Activated CD4-positive, alpha-beta T cell treated with anti-CD3 and anti-CD28 coated beads, Interleukin-2, Interleukin-6, amounts not matched to agents 100 ng/mL and 50 ng/mL, durations not matched to agents 16 hours and 8 hours (primary cell): ENCODE measurements at places on chromosomes 2 and 18.

DNA sequence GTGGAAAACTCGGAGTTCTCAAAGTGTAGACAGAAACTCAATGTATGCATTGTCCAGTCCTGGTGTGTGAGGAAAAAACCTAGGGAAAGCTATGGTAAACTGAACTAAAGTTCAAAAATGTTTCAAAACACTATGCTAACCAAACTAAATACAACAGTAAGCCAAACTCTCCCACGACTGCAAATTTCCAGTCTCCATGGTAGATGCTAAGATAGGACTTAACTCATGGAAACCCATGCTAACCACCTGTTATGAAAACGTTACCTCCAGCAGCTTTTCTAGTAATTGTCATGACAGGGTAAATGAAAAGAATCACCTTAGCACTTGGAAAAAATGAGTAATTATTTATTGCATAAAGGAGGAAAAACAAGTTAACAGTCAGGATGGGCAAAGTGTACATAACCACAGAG, 135.7 kb upstream of the EPC2 start:
- DNase-seq = no peak

- no peak for DNase-seq
Observed at GRCh38 chr2:216911008-216911407, 51.1 kb upstream of the TNP1 start.

- DNase-seq = no peak
Observed at GRCh38 chr18:36650906-36651305, 177.9 kb downstream of the TPGS2 start.

DNA sequence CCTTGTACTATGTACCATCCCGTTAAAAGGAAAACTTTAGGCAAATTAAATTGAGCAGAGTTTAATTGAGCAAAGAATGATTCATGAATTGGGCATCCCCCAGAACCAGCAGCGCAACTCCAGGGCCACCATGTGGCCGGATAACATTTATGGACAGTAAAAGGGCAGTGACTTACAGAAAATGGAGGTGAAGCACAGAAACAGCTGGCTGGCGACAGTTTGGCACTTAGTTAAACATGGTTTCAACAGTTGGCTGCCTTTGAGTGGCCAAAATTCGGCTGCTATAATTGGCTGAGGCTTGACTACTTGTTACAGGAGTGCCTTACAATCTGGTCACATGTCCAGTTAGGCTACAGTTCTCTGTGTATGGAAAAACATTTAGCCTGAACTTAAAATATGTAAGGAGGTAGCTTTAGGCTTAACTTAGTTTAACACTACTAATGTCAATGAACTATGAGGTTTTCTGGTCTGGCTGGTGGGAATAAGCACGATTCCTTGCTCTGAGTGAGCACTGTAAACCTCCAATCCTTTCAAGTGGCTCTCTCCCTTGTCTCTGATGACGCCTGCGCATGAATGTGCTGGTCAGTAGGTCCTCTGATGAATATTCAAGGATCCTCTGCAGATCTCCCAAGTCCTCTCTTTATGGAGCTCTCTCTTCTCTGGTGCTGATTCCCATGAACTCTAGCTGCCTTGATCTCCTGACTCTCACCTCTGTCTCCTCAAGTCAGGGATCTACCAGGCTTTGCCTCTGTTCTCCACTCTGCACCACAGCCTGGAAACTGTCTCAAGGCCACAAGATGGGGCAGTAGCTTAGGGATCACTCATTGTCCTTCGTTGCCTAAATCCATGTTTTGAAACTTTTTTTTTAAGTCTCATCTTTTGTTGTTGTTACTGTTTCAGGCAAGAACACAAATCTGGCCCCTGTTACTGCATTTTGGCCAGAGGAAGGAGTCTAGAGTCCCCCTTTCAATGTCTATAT, 24.4 kb upstream of the RAB31 start:
- DNase-seq = no peak

- no peak for DNase-seq
Observed at GRCh38 chr2:25654801-25655200, 18.6 kb downstream of the DTNB start.

- DNase-seq = no peak
Observed at GRCh38 chr2:168060986-168061750, 186.2 kb downstream of the STK39 start.

DNA sequence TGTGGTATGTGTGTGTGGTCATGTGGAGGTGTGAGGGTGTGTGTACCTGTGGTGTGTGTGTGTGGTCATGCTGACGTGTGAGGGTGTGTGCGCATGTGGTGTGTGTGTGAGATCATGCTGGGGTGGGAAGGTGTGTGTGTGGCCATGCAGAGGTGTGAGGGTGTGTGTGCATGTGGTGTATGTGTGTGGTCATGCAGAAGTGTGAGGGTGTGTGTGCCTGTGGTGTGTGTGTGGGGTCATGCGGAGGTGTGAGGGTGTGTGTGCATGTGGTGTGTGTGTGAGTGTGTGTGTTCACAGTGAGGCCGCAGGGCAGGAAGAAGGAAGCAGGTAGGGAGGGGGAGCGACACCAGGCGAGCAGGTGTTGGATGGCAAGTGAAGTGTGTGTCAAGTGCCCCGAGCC, 259.0 kb downstream of the LOXHD1 start:
- DNase-seq = no peak

DNA sequence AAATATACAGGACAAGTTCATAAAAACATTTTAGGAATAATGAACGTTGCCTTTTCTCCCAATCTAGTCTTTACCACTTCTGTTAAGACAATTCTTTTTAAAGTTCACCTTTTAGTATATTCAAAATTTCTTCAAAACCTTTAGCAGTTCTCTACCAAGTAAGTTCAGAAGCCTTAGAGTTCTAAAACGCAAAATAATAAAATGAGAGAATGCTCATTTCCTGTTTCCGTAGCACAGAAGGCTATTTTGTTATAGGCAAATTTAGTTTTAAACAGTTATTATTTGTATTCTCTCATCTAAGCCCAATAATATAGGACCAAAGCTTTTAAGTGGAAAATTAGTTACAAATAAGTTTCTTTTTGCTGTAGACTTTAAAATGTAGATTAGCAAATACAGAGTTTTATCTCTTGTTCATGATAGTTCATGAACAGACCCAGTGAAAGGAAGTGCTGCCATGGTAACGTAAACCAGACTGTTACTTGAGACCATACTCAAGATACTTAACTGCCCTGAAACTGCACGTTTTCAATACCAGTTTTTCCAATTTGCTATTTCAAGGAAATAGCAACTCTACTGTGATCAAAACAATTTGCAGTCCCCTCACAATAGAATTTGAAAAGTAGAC, 173.1 kb upstream of the STON1 start:
- peak; percentile 69 for DNase-seq

DNA sequence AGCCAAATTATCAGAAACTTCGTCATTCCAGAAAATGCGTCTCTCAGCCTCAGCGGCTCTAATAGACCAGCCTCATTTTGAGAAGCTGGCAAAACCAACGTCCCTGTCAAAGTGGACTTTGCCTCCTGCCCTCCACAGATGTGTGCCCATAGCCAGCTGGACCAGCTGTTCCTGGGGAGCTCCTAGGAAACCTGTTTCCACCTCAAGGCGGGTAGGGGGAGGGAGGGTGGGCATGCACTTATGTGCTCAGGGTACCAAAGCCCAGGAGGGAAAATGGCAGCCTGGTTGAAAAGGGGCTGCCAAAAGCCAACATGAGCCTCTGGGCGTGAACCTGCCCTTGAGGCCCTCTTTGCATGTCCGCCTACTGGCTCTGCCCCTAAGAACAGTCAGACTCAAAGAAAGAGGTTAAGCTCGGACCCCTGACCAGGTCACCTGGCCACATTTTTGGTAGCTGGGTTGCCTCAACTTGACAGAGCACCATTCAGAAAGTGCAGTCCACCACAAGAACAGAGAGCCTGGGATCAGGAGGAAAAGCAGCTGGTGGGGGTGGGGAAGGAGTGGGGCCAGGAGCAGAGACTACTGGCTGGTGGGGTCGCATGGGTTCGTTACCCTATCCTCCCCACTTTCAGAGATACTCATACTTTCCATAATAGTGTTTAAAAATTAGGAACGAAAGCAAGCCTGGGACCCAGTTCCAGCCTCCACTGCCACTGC, 3.5 kb downstream of the PER2 start:
- DNase-seq = no peak

DNA sequence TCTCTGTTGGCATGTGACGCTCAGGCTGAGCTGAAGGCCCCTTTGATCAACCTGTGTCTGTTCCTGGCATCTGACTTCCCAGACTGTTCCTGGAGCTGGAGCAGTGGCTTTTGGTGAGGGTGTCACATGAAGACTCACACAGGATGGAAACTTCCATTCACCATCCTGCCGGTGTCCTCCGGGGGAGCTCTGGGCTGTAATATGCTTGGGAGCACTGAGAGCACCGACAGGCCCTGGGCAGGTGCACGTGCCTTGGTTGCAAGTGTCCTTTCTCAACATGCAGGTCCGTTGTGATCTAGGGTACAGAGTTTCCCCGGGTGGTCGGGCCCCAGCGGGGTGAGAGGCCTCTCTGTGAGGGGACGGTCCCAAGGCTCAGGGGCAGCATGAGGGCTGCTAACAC, 24.8 kb upstream of the GBX2 start:
- DNase-seq = no peak

GRCh38 chr2:18422432-18423165, 137.9 kb downstream of the RDH14 start:
- DNase-seq = no peak

DNA sequence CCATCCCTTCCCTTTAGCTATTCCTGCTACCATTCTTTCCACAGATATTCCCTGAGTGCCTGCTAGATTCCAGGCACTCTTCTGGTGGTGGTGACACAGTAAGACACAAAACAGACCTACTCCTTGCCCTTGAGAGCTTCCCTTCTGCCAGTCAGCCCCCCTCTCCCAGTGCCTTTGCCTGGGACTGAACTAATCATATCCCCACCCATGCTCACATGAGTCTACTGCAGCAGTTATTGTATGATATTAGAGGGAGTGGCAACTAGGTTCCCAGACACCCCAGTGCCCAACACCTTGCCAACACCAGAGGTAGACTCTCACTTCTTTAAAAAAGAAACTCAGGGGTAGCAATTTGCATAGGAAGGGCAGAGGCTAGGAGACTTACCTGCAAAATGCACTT, 7.2 kb upstream of the LBH start:
- no peak for DNase-seq

DNA sequence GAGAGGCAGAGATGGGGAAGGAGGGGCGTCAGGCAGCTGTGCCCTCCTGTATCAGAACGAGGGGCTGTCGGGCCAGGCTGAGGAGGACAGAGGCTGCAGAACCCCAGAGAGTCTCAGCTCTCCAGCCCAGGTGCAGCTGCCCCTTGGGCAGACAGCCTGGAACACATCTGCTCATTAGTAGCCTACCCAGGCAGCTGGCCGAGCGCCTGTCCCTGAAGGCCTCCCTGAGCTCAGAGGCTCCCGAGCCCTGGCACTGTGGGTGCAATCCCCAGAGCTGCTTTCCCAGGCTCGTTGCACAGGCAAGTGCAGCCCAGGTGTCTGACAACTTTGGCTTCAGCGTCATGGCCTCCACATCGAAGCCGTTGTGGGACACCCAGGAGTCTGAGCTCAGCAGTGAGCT, 13.1 kb upstream of the TMEM185B start:
- DNase-seq = no peak

GRCh38 chr2:626491-627339, 50.5 kb downstream of the TMEM18 start:
- DNase-seq = no peak

DNA sequence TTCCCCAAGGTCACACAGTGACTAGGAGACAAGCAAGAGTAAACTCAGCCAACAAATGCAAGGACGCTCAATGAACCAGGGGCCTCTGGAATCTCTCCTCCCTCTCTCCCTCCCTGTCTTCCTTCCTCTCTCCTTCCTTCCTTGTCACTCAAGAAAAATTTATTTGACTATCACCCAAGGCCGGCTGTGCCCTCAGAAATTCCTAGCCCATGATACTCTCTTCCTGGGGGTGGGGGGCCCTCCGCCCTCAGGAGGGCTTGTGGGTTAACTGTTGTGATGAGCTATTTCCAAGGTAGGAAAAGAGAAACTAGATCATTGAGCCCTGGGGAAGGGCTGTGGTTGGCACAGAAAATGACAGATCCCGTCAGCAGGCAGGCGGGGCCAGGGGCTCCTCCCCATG, 21.7 kb downstream of the INHBB start:
- no peak for DNase-seq

DNA sequence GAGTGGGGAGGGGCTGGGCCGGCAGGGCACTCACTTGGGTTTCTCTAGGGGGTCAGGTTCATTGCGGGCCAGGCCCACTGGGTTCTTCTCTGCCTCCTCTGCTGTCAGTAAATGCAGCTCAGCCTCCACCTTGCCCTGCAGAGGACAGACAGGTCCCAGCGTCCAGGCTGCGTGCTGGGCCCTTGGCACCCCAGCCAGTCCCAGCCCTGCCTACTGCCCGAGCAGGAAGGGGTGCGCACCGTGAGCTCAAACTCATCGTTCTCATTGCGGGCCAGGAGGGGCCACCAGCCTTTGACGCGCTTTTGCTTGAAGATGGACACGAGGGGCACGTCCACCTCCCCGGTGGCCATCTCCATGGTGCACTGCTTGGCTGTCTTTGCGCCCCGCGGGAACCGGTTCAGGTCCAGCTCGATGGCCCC, 17.3 kb downstream of the OTOF start:
- no peak for DNase-seq

DNA sequence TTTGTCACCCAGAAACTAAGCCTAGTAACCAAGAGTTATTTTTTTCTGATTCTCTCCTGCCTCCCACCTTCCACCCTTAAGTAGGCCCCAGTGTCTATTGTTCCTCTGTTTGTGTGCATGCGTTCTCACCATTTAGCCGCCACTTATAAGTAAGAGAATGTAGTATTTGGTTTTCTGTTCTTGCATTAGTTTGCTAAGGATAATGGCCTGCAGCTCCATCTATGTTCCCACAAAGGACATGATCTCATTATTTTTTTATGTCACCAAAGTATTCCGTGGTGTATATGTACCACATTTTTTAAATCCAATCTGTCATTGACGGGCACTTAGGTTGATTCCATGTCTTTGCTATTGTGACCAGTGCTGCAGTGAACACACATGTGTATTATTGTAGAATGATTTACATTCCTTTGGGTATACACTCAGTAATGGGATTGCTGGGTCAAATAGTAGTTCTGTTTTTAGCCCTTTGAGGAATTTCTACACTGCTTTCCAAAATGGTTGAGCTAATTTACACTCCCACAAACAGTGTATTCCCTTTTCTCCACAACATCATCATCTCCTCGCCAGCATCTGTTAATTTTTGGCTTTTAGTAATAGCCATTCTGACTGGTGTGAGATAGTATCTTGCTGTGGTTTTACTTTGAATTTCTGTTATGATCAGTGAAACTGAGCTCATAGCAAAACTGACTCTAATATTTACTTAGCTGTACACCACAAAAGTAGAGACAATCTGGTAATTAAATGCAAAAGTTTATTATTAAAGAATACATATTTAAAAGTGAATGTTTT, 660.1 kb upstream of the SLC8A1 start:
- DNase-seq = no peak

DNA sequence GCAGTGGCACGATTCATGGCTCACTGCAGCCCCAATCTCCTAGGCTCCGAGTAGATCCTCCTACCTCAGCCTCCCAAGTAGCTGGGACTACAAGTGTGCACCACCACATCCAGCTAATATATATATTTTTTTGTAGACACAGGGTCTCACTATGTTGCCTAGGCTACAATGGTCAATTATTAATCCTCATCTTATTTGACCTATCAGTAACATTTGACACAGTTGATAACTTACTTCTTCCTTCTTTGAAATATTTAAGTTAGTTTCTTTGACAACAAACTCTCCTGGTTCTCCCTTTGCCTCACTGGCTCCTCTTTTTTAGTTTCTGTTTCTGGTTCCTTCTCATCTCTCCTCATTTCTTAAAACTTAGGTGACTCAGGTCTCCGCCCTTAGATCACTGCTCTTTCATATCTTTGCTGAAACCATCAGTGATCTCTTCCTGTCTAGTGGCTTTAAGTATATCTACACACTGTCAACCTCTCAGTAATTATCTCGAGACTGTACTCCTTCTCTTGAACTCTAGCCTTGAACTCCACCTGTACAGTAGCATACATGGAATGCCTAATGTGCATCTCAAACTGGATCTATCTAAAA, 11.5 kb downstream of the PGAP1 start:
- peak; percentile 79 for DNase-seq
